ENCODE measurements at places on chromosomes 7 and 10. TPM values are rescaled to one million over a fixed set of nuclear protein-coding genes. Genes with fewer than 3 reads are reported as not detected.

Gene IFIT1B
- not detected for polyA plus RNA-seq

Gene GIMAP5
- 13.6 TPM for polyA plus RNA-seq

DNA sequence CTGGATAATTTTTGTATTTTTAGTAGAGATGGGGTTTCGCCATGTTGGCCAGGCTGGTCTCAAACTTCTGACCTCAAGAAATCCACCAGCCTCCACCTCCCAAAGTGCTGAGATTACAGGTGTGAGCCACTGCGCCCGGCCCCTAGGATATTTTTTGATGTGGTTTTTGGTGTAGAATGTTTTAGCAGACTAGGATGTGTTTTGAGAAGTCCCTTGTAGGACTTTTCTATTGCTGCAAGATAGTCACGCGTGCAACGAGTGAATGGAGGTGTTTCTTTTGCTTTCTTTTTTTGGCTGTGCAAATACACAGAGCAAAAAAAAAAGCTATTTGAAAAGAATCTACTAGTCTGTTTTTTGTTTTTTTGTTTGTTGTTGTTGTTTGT, 29.8 kb upstream of the KLF6 start:
- DNase-seq = no peak

GRCh38 chr7:136122026-136122425, 144.9 kb upstream of the MTPN start:
- DNase-seq = no peak

- no peak for DNase-seq
These were observed 175.1 kb downstream of the LRRTM3 start for GRCh38 chr10:67100951-67101350.

GRCh38 chr7:12629816-12630512, 57.5 kb upstream of the ARL4A start:
- no peak for DNase-seq
